ENCODE measurements at places on chromosomes 11 and 22.
A peak's percentile ranks its signal among the peaks of the same experiment; 100 is the strongest.

DNA sequence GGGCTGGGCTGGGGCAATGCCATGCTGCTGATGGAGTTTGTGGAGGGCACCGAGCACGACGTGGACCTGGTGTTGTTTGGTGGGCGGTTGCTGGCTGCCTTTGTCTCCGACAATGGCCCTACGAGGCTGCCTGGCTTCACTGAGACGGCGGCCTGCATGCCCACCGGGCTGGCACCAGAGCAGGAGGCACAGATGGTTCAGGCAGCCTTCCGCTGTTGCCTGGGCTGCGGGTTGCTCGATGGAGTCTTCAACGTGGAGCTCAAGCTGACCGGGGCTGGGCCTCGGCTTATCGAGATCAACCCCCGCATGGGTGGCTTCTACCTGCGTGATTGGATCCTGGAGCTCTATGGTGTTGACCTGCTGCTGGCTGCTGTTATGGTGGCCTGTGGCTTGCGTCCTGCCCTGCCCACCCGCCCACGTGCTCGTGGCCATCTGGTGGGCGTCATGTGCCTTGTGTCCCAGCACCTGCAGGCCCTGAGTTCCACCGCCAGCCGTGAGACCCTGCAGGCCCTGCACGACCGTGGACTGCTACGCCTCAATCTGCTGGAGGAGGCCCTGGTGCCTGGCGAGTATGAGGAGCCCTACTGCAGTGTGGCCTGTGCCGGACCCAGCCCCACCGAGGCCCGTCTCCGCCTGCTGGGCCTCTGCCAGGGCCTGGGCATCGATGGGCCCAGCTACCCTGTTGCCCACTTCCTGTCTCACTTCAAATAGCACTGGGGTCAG lies 4.2 kb upstream of the RPS6KB2 start:
- DNase-seq = no peak

GRCh38 chr11:66101066-66101464 lies 31.0 kb downstream of the PACS1 start:
- no peak for DNase-seq

DNA sequence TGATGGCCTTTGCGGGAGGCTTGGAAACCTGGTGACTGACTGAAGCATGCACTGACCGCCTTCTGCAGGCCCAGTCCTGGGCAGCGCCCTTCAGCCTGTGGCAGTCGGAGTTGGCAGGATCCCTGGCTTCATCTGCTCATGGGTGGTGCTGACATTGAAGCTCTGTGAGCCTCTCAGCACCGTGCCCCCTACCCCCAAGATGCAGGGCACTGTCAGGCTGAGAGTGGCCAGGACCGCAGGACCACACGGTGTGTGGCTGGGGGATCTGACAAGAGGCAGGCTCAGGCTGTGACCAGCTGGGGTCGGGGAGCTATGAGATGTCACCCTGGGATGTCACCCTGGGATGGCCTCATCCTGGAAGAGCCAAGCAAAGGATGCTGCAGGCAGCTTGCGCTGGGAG lies 32.7 kb downstream of the TBC1D22A start:
- DNase-seq = no peak

GRCh38 chr11:62851807-62852522 lies 12.6 kb upstream of the WDR74 start:
- no peak for DNase-seq

- no peak for DNase-seq
Observed at GRCh38 chr22:45731798-45732495, 60.3 kb downstream of the ATXN10 start.

DNA sequence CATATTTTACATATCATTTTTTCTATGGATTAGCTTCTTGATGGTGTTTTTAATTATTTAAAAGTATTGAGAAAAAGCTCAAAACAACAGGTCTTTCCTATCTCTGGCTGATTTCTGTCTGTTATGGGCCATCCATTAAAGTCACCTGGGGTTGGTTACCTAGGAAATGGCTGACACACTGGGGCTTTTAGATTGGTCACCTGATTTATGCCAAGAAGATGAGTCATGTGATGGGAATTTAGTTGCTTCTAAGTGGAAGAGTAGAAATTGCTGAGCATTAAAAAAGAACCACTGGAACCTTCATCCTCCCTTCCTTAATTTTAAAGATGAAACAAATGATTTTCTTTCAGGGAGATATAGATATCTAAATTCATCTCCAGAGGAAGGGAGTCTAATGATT lies 48.8 kb upstream of the LARGE1 start:
- DNase-seq = no peak

DNA sequence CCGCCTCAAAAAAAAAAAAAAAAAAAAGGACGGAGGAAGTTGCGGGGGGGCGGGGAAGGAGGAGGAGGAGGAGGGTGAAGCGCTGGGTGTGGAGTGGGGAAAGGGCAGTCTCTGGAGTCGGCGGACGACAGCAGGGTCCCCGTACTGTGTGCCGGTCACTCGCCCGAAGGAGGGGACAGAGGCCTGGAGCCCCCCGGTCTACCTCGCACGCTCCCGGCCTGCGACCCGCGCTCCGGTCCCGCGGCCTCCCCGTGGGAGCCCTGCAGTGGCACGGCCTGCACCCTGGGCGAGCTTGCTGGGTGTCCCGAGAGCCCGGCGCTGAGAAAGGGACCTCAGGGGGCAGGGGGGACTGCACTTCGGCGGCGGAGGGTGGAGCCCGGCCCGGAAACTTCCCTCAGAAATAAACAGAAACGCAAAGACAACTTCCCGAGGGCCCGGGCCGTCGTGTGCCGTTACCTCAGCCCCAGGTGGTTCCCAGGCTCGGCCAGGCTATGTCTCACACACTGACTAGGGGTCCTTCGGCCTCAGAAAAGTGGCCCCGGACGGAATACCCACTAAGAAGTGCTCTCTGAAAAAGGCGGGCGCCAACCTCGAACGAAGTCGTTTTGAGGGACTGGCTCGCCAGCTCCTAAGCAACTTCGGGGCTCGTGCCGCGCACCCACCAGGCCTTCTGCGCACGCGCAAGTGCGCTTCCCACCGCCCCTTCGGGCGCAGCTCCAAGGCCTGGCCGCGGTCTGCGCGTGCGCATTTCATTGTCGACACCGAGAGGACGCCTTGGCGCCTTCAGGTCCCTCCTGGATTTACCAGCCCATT lies at the start of gene MAJIN:
MAJIN (minus strand) TSS at position 688 of the 813 bp plus-strand sequence. CDS start 12,703 bp downstream, outside the sequence.
- peak; percentile 90 for DNase-seq

GRCh38 chr22:49412236-49412635 lies 415.4 kb downstream of the BRD1 start:
- DNase-seq = no peak

DNA sequence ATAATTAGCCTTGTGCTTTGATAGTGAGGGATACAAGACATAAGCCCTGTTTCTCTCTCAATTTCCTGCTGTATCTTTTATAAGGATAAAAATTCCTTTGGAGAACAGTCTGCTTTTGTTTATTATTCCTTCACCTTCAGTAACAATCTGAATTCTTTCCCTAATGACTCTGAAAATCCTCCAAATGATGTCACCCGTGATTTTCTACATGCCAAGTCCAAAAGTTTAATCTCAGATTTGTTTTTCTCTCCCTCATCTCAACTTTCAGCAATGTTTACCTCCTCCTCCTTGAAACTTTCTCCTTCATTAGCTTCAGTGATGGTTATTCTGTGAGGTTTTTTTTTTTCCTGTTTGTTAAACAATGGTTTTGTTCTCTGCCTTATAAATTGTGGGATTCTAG lies 2.2 kb downstream of the OR51E2 start:
- DNase-seq = no peak
